Activated CD8-positive, alpha-beta T cell treated with anti-CD3 and anti-CD28 coated beads, Interleukin-2, amount 10 ng/mL, durations not matched to agents 7 days and 5 days (primary cell): ENCODE measurements at places on chromosomes 3 and 15. TPM values are rescaled to one million over a fixed set of nuclear protein-coding genes. Genes with fewer than 3 reads are reported as not detected.

The FBXL22 gene
- 1.4 TPM for total RNA-seq

GRCh38 chr3:155983834-155984474 is 113.5 kb downstream of the GMPS start:
- no peaks in the 10 kb centered on the region for H3K4me1 ChIP-seq
- H3K27me3 ChIP-seq: peaks cover 5% of the 10 kb centered on the region
- H3K36me3 ChIP-seq: no peaks in the 10 kb centered on the region
- DNase-seq: no peak
- no peak overlapping the region for H3K27ac ChIP-seq

GRCh38 chr3:24042174-24043059 is 97.3 kb downstream of the NR1D2 start:
- H3K36me3 ChIP-seq: no peaks in the 10 kb centered on the region
- H3K4me3 ChIP-seq: no peak overlapping the region
- DNase-seq: no peak
- no peaks in the 10 kb centered on the region for H3K27me3 ChIP-seq
- H3K4me1 ChIP-seq: no peaks in the 10 kb centered on the region
- no peak overlapping the region for H3K27ac ChIP-seq

DNA sequence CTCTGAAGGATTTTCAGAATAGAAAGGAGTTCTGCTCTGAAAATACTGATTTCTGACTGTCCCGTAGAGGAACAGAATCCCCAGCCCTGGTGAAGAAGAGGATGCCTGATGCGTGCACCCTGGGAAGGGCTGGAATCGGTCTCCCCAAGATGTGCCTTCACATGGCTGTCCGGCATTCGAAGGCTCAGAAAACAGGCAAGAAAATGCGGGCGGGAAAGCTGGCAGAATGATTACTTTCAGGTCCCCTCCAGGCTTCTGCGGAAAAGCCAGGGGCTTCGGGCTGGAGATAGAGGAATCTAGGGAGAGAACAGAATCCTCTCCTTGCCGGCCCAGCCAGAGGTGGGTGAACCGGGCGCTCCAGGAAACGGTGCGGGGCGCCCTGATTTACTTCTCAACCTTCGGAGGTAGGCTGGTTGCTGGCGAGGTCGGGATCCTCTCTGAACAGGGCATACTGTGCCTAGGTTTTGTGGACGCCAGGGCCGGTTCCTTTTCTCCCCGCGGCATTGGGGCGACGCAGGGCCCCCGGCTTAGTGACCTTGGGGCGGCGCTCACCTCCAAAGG is 2.5 kb downstream of the FOXL2NB start:
- peaks cover 4% of the 10 kb centered on the region for H3K36me3 ChIP-seq
- peaks cover 68% of the 10 kb centered on the region for H3K27me3 ChIP-seq
- H3K4me3 ChIP-seq: no peak overlapping the region
- no peak overlapping the region for H3K27ac ChIP-seq
